Stimulated activated CD8-positive, alpha-beta memory T cell treated with anti-CD3 and anti-CD28 coated beads, Interleukin-4, amount 100 ng/mL, for 4 hours (primary cell): ENCODE measurements at places on chromosomes 7 and 10.

DNA sequence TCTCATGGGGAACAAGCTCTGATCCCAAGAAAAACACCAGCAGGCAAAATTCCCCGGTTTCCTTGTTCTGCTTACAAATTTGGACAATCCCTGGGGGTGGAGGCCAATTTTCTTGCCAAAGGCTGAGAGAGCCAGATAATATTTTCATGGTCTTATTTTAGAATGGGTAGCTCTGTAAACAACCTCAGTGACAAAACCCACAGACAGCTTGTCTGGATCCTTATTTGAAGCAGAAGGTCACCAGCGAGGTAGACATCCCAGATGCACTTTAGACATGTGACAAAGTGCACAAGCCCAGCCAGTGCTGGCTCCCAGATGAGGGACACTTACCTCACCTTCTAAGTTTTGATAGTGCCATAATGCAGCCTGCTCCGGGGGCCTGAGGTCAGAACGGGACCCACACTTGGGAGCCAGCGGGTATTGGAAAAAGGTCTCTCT is 102.6 kb upstream of the DDC start:
- no peak for DNase-seq

GRCh38 chr7:103919272-103919868 is 70.1 kb downstream of the RELN start:
- no peak for DNase-seq

- no peak for DNase-seq
Observed at GRCh38 chr10:64007157-64007556, 486.0 kb downstream of the REEP3 start.

GRCh38 chr10:79018521-79019011 is 50.2 kb upstream of the ZMIZ1 start:
- DNase-seq: no peak

DNA sequence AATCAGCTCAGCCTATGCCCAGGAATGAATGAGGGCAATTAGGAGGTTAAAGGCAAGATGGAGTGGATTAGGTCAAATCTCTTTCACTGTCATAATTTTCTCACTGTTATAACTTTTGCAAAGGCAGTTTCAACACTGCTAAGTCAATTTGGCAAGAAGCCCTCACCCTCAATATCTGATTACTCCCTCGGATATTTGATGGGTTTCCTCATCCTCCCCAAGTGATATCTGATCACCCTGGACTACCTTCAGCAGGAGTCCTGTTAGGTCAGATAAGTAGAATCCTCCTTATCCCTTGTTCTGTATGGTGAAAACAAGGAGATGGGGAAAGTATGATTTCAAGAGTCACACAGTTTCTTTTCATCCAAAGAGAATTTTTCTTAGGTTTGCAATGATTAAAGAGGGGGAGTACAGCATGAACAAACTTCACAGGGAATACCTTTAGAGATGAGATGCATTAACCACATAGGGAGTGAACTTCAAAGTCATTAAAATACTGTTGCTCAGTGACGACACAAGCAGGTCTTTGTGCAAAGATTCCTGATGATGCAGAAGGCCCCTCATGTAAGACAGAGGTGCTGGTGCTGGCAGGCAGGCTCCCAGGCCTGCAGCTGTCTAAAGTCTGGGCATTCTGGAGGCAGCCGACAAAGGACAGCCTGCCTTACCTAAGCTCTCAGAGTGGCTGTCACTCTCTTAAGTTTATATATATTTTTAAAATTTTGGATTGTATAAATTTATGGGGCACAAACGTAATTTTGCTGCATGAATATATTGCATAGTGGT is 75.4 kb upstream of the POM121L12 start:
- DNase-seq: no peak

- no peak for DNase-seq
Observed at GRCh38 chr7:129605960-129606614, 5.4 kb upstream of the NRF1 start.

DNA sequence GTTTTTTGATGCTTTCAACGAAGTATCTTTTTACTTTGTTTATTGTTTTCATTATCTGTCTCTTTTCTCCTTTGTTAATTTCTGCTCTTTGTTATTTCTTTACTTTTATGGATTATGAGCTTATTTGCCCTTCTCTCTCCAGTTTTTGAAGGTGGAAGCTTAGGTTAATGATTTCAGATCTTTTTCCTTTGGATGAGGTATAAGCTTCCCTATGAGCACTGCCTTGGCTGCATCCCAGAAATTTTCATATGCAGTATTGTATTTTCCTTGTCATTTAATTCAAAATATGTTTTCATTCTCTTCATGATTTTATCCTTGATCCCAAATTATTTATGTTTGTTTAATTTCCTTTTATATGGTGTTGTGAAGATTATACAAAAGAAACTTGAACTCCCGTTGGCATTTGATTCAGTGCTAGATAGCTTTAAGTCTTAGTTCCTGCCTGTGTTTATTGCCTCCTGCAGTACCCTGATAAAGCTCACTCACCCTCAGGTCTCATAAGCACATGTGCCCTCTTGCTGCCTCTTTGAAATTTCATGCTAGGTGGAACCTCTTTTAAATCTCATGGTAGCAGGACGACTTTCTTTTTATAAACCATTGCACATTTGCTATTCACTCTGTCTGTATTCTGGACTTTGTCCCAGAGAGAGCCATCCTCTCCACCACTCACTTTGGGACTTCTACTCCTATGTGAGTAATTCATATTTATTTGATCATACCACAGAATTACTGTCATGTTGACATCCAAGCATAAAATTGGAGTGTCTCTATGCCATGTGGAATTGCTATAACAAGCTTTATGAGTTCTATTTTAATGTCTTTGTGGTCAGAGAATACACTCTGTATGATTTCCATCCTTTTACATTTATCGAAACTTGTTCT is 23.0 kb upstream of the CEP41 start:
- no peak for DNase-seq

- no peak for DNase-seq
Observed at GRCh38 chr7:150388709-150389531, 9.8 kb downstream of the ZNF775 start.

DNA sequence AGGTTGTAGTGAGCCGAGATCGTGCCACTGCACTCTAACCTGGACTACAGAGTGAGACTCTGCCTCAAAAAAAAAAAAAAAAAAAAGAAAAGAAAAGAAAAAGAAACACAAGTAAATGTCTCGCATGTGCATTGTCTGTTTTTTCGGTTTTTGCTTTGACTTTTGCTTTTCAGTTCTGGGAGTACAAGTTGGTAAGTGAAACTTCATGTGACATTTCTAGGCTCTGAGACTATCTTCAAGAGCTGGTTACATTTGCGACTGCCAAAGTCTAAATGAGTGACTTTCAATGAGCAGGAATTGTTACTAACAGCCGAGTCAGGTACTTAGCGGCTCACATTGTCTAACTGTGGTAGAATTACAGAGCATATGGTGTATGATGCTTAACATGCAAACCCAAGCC is 107.0 kb upstream of the CELF2 start:
- DNase-seq: no peak

DNA sequence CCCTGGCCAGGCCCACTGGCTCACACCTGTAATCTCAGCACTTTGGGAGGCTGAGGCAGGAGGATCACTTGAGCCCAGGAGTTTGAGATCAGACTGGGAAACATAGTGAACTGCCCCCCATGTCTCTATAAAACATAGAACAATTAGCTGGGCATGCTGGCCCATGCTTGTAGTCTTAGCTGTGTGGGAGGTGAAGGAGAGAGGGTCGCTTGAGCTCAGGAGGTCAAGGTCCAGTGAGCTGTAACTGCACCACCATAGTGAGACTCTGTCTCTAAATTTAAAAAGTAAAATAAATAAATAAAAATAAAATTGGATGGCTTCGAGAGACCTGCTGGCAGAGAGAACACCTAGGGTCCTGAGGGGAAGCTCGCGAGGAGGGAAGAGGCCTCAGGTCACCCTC is 69.9 kb upstream of the PARD3 start:
- no peak for DNase-seq

DNA sequence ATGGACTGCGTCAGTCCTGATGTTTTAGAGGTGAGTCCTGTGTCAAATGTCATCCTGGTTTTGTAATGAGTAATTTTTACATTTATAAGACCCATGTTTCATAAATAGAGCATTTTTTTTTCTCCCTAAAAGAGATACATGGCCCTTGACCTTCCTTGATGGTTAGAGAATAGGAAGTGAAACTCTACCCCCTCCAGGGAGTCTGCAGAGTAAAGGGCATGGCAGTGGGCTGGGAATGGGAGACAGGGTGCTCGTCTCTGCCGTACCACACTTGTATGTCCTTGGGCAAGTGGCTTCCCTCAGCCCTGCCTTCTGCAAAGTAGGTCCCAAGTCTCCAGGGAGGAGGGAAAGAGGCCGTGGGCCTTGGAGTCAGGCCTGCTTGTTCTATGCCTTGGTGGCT is 63.9 kb downstream of the WDFY4 start:
- no peak for DNase-seq

GRCh38 chr7:7185371-7185989 is 3.1 kb downstream of the C1GALT1 start:
- no peak for DNase-seq

DNA sequence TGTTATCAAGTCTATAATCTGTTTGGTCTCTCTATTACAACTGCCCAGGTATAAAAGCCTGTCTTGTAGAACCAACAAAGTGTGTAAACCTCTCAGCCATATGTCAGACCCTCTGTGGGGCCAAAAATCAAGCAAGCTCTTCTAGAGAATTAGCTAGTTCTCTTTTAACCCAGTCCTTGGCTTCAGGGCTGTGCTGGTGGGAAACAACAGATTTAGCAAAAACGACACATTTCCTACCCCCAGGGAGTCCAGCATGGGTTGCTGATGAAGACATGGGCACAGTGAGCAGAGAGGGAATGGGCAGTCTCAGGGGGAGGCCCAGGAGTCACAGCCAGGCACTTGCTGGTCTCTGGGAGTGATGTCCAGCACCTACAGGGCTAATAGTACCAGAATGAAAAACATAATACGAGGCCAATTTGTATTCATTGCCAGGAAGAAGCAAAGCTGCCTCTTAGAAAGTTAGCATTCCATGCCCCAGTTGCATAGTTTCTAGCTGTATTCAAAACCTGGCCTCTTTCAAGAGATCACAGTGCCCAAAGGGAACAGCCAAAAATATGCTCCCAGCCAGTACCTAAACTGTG is 80.1 kb downstream of the FRMD4A start:
- no peak for DNase-seq

DNA sequence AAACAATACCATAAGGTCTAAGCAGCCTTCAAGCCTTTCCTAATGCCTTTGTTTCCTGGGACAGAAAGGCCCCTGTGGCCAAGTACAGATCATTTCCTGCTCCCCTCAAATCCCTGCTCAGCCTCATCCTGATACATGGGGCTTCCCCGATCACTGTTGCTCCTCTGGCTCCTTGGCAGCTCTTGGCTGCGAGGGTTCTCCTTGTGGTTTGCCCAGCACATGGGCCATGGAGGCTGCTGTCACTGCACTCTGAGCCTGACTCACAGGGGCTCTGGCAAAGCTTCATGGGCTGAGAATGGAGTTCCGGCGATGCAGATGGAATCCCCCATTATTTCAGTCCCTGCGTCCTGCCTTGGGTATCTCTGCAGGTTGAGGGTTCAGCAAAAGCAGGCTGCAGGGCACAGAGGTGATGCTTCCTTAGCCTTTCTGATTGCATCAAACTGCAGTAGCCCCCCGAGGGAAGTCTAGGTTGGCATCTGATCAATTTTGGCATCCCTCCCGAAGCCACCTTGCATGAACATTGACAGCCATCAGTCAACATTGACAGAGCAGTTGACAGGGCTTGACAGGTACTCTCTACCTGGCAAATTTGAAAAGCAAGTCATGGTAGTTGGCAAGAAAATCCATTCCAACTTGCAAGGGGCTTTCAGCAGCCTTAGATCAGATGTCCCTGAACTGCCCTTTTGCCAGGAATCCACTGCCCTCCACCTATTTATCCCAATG is 168.6 kb downstream of the GFRA1 start:
- DNase-seq: no peak

DNA sequence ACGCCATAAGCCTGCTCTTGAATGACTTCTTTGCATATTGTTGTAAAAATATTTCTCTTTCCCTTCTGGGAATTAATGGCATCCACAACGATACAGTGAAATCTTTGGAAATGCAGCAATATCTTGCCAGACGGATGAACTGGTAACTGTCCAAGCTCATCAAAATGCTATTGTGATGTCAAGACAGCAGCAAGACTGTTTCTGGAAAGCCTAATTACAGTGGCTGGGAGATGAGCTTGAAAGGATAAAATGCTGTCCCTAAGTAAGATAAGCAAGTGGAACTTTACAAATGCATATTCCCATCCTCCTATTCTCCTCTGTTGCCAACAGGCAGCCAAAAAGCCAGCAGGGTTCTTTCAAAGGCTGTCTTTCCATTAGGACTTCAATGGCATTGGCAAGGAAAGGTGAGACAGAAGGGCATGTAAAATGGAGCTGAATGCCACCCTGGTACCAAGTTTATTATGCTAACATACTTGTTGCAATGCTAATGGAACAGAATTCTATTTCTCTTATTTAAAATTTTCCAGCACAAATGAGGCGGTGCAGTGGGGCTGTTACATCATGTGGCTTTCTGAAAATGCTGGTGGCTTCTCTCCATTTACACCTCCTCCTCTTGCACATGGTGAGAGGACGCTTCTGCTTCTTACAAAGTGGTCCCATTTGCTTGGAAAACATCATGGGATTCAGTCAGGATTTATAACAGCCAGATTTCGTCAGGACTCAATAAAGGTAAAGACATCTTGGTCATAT is 178.3 kb upstream of the PTER start:
- no peak for DNase-seq

DNA sequence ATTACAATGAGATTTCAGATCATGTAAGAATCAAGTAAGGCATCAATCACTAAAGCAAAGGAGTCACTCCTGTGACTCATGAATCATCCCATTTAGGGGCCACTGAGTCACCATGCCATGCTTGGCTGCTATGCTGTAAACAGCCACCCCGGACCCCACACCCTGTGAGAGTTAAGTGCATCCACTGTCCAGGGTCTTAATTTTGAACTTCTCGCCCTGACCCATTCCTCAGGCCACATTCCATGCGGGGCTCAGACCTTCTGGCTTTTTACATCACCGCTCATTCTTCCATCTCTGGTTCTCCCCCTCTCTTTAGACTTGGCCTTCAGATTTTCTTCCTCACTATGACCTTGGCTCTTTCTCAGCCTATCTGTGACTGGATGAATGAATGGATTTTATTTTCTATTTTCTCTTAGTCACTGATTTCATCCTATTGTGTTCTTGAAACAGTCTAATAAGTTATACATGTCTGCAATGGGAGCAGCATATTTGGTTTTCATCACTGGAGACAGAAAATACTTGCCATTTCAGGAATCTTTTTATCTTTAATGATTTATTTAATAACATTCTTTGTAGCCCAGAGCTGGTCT is 239.6 kb downstream of the SKIDA1 start:
- no peak for DNase-seq

GRCh38 chr7:130152493-130153210 is 52.6 kb downstream of the TMEM209 start:
- DNase-seq: no peak

GRCh38 chr10:89427629-89428028 is 13.3 kb downstream of the IFIT5 start:
- DNase-seq: no peak

- no peak for DNase-seq
Observed at GRCh38 chr7:24877790-24878311, 102.1 kb downstream of the OSBPL3 start.

- no peak for DNase-seq
Observed at GRCh38 chr10:82934429-82934828, 1059.4 kb downstream of the NRG3 start.

- peak; percentile 15 for DNase-seq
Observed at GRCh38 chr10:112951359-112952281, 1.6 kb downstream of the TCF7L2 start.
